Stimulated activated effector memory CD8-positive, alpha-beta T cell treated with anti-CD3 and anti-CD28 coated beads, Interleukin-12 subunit alpha, Interleukin-12 subunit beta, amount 100 ng/mL, for 72 hours (primary cell): ENCODE measurements at places on chromosomes 16 and 17.

- no peak for DNase-seq
Measured at GRCh38 chr16:89536371-89536770, 24.1 kb upstream of the RPL13 start.

DNA sequence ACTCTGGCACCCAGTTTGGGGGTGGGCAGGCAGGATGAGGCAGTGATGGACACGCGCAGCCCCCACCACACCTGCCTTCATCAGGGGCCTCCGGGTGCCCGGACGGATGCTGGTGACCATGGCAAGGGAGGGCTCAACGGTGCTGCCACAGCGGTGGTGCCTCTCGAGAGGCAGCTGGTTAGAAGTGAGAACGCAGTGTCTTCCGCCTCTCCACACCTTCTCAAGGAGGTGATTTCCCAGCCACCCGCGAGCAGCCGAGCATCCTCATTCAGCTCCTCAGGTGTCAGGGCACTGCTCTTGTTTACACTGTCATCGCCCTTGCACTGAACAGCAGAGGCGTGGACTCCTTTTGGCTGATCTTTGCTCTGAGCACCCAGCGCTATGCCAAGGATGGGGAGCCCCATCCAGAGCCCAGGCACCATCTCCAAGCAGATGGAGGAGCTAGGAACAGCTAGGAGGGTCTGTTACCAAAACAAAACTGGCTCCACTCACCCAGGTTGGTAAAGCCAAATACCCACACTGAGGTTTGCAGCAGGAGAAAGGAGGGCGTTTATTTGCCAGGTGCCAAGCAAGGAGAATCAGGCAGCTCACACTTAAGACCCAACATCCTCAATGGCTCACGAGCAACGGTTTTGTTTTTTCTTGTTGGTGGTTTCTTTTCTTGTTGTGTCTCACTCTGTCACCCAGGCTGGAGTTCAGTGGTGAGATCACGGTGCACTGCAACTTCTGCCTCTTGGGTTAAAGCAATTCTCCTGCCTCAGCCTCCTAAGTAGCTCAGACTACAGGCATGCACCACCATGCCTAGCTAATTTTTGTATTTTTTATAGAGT, 174.3 kb upstream of the TNRC6C start:
- peak; percentile 31 for DNase-seq

GRCh38 chr16:11094075-11094856, 149.9 kb downstream of the CLEC16A start:
- DNase-seq = no peak

- no peak for DNase-seq
Measured at GRCh38 chr17:50109207-50109606, 14.1 kb downstream of the PDK2 start.

GRCh38 chr17:81453076-81453475, 57.8 kb downstream of the BAHCC1 start:
- DNase-seq = no peak

- DNase-seq = peak; percentile 83
Measured at GRCh38 chr17:76726776-76727718, at the start of gene METTL23. TSS of gene METTL23 (plus strand) at chr17:76726839. CDS start at chr17:76729711, 2,872 bp downstream.

DNA sequence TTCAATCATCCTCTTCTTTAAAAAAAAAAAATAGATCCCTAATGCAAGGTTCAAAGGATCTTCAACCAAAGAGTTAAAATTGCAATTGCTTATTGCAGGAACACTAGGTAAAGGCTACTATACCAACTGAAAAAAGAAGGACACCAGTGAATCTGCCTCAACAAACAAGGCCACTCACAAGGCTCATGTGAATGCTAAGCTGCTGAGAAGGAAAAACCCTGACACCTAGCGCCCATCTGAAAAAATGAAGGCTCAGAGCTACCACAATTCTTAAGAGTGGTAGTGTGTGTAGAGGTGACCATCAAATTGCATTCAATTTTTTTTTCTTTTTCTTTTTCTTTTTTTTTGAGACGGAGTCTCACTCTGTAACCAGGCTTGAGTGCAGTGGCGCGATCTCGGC, 201.6 kb upstream of the C17orf78 start:
- DNase-seq = no peak

DNA sequence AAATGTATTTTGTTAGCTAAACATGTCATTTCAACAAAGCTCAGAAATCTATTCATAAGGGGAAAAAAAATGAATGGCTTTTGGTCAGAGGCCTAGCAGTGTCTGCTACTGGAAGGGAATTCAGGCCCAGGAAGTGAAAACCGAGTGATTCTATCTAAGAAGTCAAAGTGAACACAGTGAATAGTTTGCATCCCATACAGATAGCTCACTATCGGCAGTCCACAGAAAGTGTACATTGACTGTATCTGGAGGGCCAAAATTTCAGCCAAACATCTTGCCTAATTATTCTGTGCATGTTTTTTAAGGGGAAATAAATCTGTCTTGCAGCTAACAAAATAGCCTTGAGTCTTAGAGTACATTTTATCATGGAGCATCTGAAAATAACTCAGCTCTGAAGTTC, 214.4 kb upstream of the CACNG5 start:
- no peak for DNase-seq

DNA sequence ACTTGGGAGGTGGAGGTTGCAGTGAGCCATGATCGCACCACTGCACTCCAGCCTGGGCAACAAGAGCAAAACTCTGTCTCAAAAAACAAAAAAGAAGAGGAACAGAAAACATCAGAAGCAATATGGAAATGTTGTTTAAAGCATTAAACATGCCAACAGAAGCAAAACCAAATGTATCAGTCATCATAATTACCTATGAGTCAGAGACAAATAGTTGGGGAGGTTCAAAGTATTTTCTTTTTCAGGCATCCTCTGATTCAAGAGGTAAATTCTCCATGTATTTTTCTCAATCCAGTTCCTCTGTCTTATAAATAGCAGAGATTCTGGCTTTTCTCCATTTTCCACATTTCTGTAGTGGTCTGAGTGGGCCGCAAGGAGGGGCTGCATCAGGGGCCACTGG, 2.1 kb upstream of the TM4SF5 start:
- DNase-seq = no peak
